ENCODE measurements at places on chromosomes 1 and 21. TPM values are rescaled to one million over a fixed set of nuclear protein-coding genes. Genes with fewer than 3 reads are reported as not detected.

GRCh38 chr1:232422898-232423297 is 207.0 kb downstream of the SIPA1L2 start:
- DNase-seq, result no peak

DNA sequence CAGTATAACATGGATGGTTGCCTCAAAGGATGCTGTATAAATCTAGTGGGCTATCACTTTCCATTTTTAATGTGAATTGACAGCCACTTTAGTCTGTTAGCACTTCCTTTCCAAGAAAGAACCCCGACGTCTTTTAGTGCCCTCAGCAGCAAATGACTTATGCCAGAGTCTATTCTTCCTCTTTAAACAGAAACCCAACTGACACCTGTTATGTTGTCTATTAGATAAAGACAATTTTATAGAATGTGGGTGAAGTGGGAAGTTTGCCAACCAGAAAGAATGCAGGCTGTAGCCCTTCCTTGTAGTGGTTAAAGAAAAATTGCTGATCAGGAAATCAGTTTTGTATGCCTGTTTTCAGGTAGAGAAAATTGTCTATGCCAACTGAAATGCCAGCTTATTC is 344.9 kb downstream of the ZNF326 start:
- DNase-seq, result no peak

DNA sequence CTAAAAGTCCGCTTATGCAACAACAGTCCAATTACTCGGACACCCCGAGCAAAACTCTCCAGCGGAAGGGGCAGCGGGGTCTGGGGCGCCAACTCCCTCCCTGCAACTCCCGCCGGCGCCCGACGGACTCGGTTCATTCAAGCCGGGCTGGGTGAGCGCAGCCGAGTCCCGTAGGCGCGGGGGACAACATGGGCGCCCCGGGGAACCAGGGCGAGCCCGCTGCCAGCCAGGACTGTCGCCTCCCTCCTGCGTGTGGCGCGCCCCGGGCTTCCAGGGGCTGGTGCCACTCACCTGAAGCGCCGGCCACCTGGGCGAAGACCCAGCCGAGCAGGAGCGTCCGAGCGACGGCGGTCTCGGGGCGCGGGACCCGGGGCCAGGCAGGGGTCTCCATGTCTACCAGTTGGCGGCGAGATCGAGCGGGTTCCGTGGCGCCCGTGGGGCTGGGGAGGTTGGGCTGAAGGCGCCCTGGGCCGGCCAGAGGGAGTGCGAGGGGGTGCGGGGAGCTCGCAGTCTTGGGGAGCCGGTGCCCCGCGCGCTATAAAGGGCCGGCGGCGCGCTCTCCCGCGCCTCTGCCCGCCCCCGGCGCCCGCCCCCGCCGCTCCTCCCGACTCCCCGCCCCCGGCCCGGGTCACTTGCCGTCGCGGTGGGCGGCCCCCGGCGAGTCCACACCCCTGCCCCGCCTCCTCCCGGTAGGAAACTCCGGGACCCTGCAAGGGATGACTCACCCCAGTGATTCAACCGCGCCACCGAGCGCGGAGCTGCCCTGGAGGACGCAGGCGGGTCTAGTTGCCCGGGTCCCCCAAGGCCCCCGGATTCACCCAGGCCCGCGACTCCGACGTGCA is at the start of gene F3:
Gene F3, minus strand, starts transcription at position 514 of the 842 bp plus-strand sequence. Its CDS starts 123 bp downstream, at position 391.
- peak; percentile 97 for DNase-seq

GRCh38 chr1:109500941-109501381 is 7.1 kb downstream of the CYB561D1 start:
- DNase-seq, result no peak

DNA sequence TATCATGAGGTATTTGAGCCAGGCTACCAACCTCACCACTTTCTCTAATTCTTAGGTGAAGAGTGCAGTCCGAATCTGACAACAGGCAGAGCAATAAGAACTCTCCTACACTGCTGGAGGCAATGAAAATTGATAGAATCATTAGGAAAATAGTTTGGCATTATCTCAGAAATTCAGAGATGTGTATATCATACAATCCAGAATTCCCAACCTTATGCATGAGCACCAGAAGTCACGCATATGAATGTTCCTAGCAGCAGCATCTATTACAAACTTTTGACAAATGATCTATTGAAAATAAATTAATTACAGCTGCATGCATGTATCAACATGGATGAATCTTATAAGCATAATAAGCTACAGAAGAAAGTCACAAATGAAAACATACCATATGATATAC is 176.9 kb upstream of the CAMK1G start:
- no peak for DNase-seq

- DNase-seq, result no peak
These were observed 613.0 kb downstream of the NPHP4 start for GRCh38 chr1:5379176-5379759.

GRCh38 chr1:57112148-57112547 is 146.3 kb upstream of the C8B start:
- no peak for DNase-seq

GRCh38 chr1:11126569-11126968 is 26.9 kb upstream of the EXOSC10 start:
- no peak for DNase-seq

GRCh38 chr21:26136671-26137070 is 33.9 kb downstream of the APP start:
- no peak for DNase-seq

DNA sequence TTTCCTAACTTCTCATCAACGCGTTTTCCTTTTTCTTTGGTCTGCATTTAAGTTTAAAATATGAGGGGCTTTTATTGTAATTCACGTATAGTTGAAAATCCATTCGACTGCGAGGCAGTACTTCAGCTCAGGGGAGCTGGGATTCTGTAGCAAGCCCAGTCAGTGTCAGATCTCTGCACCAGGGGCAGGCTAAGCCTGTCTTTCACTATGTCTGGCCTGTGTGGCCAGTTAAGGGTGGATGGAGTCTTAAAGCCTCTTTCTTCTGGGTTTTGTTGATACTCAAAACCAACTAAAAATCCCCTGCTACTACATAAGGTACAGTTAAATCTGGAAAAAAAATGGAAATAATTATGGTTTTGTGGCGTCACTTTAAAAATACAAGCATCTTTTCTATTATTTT is 124.7 kb downstream of the TYW3 start:
- DNase-seq, result no peak

- DNase-seq, result no peak
These were observed 46.3 kb downstream of the COL18A1 start for GRCh38 chr21:45451091-45451740.

GRCh38 chr1:182978151-182978853 is 25.3 kb upstream of the SHCBP1L start:
- DNase-seq, result no peak

The RXFP4 gene
- total RNA-seq, result not detected

DNA sequence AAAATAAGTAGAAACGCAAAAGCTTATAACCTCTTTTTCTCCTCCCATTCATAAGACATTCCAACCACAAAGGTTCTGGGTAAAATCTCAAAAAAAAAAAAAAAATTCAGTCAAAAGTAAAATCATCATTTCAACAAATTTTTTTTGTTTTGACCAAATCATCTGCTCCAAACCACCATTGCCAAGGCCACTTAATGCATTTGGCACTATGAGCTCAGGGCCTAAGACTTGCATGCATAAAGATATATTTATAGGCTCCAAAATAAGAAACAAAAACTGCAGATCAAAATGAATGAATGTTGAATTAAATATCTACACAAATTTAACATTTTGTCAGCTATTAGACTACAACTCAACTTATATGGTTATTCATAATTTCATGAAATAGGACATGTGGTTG is 331.1 kb upstream of the NFIA start:
- no peak for DNase-seq

DNA sequence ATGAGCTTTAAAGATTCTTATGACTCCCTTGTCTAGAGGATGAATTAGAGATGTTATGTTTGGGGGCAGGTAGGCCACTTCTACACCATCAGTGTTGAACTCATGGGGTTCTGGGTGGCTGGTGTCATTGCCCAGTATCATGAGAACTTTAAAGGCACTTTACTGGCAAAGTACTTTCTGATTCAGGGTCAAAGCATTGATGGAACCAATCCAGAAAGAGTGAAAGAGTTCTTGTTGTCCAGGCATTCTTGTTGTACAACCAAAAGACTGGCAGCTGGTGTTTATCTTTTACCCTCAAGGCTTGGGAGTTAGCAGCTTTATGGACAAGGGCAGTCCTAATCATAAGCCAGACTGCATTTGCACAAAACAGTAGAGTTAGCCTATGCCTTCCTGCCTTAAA is 673.0 kb downstream of the USP25 start:
- DNase-seq, result no peak

The SIK1 gene
- 55.2 TPM for total RNA-seq

- no peak for DNase-seq
These were observed 28.2 kb upstream of the HRNR start for GRCh38 chr1:152252157-152252556.

Data from upper lobe of right lung (tissue), 1 donor.